ENCODE measurements at places on chromosomes 5 and 9. TPM values are rescaled to one million over a fixed set of nuclear protein-coding genes. Genes with fewer than 3 reads are reported as not detected.

UBAP1 gene
- 33.3 TPM for total RNA-seq

PCDHB2 gene
- 90.1 TPM for total RNA-seq

LCN12 gene
- not detected for total RNA-seq

PKN3 gene
- 4.2 TPM for total RNA-seq

DNA sequence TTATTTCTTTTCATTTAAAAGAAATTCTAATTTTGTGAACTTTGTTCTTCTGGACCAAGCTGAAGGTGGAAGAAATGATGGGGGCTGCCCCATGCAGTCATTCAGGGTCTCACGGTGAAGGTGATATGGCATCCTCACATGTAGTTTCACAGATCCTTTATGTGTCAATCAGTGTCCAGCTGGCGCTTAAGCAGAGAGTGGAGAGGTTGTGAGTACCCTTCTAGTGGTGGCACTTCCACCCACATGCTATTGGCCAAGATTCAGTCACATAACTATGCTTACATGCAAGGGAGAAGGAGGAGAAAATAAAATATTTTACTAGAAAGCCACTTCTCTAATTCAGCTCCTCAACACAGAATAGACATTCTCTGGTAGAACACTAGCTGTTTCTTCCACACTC, 34.7 kb downstream of the PLPPR1 start:
- no peaks in the 10 kb centered on the region for H3K4me1 ChIP-seq
- no peaks in the 10 kb centered on the region for H3K36me3 ChIP-seq
- H3K27me3 ChIP-seq, result peaks cover 3% of the 10 kb centered on the region
- H3K27ac ChIP-seq, result no peak overlapping the region
- DNase-seq, result no peak

- H3K36me3 ChIP-seq, result peaks cover 2% of the 10 kb centered on the region
- DNase-seq, result no peak
- H3K4me1 ChIP-seq, result peaks cover 33% of the 10 kb centered on the region
- H3K27me3 ChIP-seq, result no peaks in the 10 kb centered on the region
- H3K4me3 ChIP-seq, result no peak overlapping the region
- no peak overlapping the region for H3K27ac ChIP-seq
Observed at GRCh38 chr9:127116957-127117356, 5.5 kb downstream of the ANGPTL2 start.

- H3K27ac ChIP-seq, result no peak overlapping the region
- H3K4me1 ChIP-seq, result no peaks in the 10 kb centered on the region
- H3K36me3 ChIP-seq, result peaks cover 6% of the 10 kb centered on the region
Observed at GRCh38 chr9:126219166-126219565, 107.5 kb upstream of the MVB12B start.

GRCh38 chr5:175539936-175540335, 61.6 kb downstream of the SFXN1 start:
- no peaks in the 10 kb centered on the region for H3K4me1 ChIP-seq
- no peak overlapping the region for H3K27ac ChIP-seq
- H3K36me3 ChIP-seq, result peaks cover 2% of the 10 kb centered on the region
- DNase-seq, result no peak

- no peaks in the 10 kb centered on the region for H3K27me3 ChIP-seq
- peaks cover 48% of the 10 kb centered on the region for H3K4me1 ChIP-seq
- DNase-seq, result no peak
- no peak overlapping the region for H3K27ac ChIP-seq
Observed at GRCh38 chr9:104882566-104882965, 45.4 kb downstream of the ABCA1 start.

GRCh38 chr5:31225118-31225517, 31.6 kb downstream of the CDH6 start:
- H3K4me1 ChIP-seq, result peaks cover 50% of the 10 kb centered on the region
- peak overlapping the region; percentile 93 for H3K27ac ChIP-seq
- DNase-seq, result no peak
- H3K36me3 ChIP-seq, result peaks cover 16% of the 10 kb centered on the region

GRCh38 chr5:73625944-73626811, at the start of gene ARHGEF28:
Gene ARHGEF28, plus strand, starts transcription at chr5:73626196. Its CDS starts 58,656 bp downstream, at chr5:73684852.
- peak within 1 kb of the TSS; percentile 41 for H3K27ac ChIP-seq
- H3K4me1 ChIP-seq, result peaks cover 31% of the 10 kb centered on the region

GRCh38 chr9:137237759-137238726, 3.0 kb upstream of the TUBB4B start:
- no peak overlapping the region for H3K4me3 ChIP-seq
- H3K27me3 ChIP-seq, result no peaks in the 10 kb centered on the region
- DNase-seq, result no peak
- no peak overlapping the region for H3K27ac ChIP-seq

- H3K4me3 ChIP-seq, result no peak overlapping the region
- H3K27ac ChIP-seq, result no peak overlapping the region
- H3K4me1 ChIP-seq, result no peaks in the 10 kb centered on the region
- H3K27me3 ChIP-seq, result no peaks in the 10 kb centered on the region
- no peak for DNase-seq
Observed at GRCh38 chr9:107067739-107068416, 204.9 kb downstream of the ZNF462 start.

DNA sequence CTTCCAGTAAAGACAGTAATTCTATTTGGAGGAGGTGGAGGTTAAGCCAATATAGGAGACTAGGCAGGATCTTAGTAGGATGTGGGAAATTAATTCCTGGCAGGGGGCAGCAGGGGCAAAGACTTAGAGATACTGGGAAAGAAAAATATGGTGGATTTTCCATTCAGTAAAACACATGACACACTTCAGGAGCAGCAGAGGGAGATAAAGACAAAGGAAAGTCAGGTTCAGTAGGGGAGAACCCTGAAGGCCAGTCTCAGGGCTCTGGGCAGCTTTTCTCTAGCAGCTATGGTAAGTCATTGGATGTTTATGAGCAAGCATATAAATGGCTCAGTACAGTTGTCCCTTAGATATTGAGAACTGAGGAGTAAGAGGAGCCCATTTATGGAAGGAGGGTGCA, 105.5 kb downstream of the PJA2 start:
- H3K27ac ChIP-seq, result no peak overlapping the region
- no peak for DNase-seq

GRCh38 chr9:82961504-82962125, 101.3 kb downstream of the RASEF start:
- no peak overlapping the region for H3K4me3 ChIP-seq
- no peak for DNase-seq
- no peaks in the 10 kb centered on the region for H3K36me3 ChIP-seq
- H3K27ac ChIP-seq, result no peak overlapping the region
- H3K4me1 ChIP-seq, result no peaks in the 10 kb centered on the region
- peaks cover 14% of the 10 kb centered on the region for H3K27me3 ChIP-seq

- no peak for DNase-seq
- H3K4me1 ChIP-seq, result peaks cover 17% of the 10 kb centered on the region
- no peaks in the 10 kb centered on the region for H3K27me3 ChIP-seq
- no peak overlapping the region for H3K4me3 ChIP-seq
Observed at GRCh38 chr9:83431101-83432060, 106.8 kb downstream of the FRMD3 start.

GRCh38 chr5:128007939-128008338, 75.6 kb upstream of the SLC12A2 start:
- H3K4me3 ChIP-seq, result no peak overlapping the region
- no peak for DNase-seq

DNA sequence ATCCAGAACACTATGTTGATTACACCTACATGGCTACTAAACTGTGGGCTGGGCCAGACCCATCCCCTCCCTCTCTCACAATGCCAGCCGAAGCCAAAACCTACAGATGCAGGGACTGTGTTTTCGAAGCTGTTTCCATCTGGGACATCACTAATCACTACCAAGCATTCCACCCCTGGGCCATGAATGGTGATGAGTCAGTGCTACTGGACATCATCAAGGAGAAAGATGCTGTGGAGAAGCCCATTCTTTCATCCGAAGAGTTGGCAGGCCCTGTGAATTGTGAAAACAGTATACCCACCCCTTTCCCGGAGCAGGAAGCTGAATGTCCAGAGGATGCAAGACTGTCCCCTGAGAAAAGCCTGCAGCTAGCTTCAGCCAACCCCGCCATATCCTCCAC, 65.0 kb downstream of the ZNF462 start:
- no peak overlapping the region for H3K27ac ChIP-seq
- peaks cover 11% of the 10 kb centered on the region for H3K4me1 ChIP-seq
- no peak for DNase-seq
- no peaks in the 10 kb centered on the region for H3K27me3 ChIP-seq
- H3K36me3 ChIP-seq, result peaks cover 59% of the 10 kb centered on the region

GRCh38 chr9:37324261-37324683, 98.2 kb upstream of the GRHPR start:
- H3K4me3 ChIP-seq, result peak overlapping the region; percentile 33
- H3K27me3 ChIP-seq, result no peaks in the 10 kb centered on the region
- DNase-seq, result no peak
- H3K4me1 ChIP-seq, result peaks cover 18% of the 10 kb centered on the region
- H3K36me3 ChIP-seq, result peaks cover 4% of the 10 kb centered on the region
- H3K27ac ChIP-seq, result peak overlapping the region; percentile 76

GRCh38 chr5:756865-757345, 27.6 kb downstream of the ZDHHC11B start:
- H3K4me3 ChIP-seq, result no peak overlapping the region
- no peaks in the 10 kb centered on the region for H3K4me1 ChIP-seq
- H3K27me3 ChIP-seq, result peaks cover 19% of the 10 kb centered on the region
- H3K27ac ChIP-seq, result no peak overlapping the region
- H3K36me3 ChIP-seq, result no peaks in the 10 kb centered on the region

GRCh38 chr9:113523421-113524141, 60.1 kb downstream of the RGS3 start:
- no peak overlapping the region for H3K4me3 ChIP-seq
- peaks cover 74% of the 10 kb centered on the region for H3K4me1 ChIP-seq
- H3K27me3 ChIP-seq, result no peaks in the 10 kb centered on the region
- no peaks in the 10 kb centered on the region for H3K36me3 ChIP-seq
- no peak for DNase-seq

DNA sequence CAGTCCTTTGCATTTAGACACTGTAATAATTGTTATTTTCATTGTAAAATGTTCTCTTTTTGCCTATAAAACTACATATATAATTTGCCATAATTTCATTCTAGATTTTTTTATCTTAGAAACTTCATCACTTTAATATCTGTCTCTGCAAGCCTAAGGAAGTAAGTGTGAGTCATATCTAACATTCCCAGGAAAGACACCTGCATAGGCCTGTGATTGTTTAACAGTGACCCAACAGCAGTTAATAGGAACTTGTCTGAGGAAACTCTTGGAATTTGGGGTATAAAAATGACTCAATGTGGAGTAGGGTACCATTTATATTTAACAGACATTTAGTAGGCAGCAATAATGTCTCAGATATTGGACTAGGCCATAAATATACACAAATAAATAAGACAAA, 229.2 kb upstream of the FAM174A start:
- no peaks in the 10 kb centered on the region for H3K4me1 ChIP-seq
- no peak for DNase-seq
- no peak overlapping the region for H3K27ac ChIP-seq
- H3K27me3 ChIP-seq, result peaks cover 10% of the 10 kb centered on the region
- no peaks in the 10 kb centered on the region for H3K36me3 ChIP-seq
- no peak overlapping the region for H3K4me3 ChIP-seq

DNA sequence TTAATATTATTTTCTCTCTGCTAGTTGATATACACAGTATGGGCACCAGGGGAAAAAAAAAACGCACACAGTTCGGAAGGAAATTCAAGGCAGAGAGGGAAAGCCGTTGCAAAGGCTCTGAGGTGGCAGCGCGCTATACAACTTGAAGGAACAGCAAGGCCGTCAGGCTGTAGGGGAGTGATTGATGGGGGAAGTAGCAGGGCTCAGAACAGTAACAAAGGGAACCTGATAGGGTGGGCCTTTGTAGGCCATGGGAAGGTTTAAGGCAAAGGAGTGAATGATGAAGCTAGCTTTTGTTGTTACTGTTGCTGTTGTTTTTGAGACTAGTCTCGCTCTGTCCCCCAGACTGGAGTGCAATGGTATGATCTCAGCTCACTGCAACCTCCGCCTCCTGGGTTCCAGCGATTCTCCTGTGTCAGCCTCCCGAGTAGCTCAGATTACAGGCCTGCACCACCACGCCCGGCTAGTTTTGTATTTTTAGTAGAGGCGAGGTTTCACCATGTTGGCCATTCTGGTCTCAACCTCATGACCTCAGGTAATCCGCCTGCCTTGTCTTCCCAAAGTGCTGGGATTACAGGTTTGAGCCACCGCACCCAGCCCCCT, 27.0 kb downstream of the AQP7 start:
- peaks cover 5% of the 10 kb centered on the region for H3K36me3 ChIP-seq
- no peaks in the 10 kb centered on the region for H3K27me3 ChIP-seq
- H3K27ac ChIP-seq, result peak overlapping the region; percentile 75
- DNase-seq, result no peak

DNA sequence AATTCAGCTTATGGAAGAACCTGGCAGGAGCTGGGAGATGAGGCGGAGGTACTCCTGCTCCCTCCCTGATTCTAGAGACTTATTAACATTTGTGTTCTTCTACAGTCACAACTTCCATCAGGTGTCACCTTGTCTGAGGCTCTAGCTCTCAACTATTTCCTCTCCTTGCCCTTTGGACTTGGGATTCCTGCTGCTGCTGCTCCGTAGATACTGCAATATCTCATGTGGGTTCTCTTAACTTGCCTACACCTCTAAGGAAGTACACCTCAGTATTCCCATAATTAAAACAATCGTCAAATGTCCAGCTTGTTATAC, 21.2 kb downstream of the ANXA1 start:
- no peak overlapping the region for H3K4me3 ChIP-seq
- DNase-seq, result no peak
- no peaks in the 10 kb centered on the region for H3K27me3 ChIP-seq
- H3K36me3 ChIP-seq, result peaks cover 13% of the 10 kb centered on the region

DNA sequence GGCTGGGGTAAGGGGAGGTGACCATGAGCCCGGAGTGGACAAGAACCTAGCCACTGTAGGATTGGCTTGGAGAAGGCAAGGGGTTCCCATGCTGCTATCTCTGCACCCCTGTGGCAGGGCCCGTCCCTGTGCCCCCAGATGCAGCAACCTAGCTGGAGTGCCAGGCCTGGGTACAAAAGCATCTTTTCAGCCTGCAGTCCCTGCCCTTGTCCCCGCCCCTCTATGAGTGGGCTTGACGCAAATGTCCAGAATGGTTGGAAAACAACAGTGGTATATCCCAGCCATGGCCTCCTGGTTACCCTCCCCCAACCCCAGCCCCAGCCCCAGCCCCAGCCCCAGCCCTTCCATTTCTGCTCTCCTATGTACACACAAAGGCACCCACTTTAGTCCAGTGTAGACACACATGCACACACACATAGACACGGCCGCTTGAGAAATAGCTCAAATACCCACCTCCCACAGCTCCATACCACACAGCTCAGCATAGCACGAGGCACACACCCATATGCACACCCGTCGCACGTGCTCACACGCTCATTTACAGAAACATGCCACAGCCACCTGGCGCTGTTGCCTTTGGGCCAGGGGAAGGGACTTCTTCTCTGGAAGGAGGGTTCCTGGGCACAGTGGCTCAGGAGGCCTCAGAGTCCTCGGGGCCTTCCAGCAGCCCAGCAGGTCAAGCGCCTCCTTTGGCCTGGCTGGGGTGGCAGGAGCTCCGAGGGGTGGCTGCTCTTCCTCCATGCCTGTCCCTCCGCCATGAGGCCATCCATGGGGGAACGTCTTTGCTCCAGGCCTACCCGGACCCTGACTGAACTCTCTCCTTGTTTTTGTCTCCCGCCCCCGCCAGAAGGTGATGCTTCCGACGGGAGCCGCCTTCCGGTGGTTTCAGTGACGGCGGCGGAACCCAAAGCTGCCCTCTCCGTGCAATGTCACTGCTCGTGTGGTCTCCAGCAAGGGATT, 34.1 kb downstream of the CXXC5 start:
- H3K4me1 ChIP-seq, result peaks cover 76% of the 10 kb centered on the region
- H3K36me3 ChIP-seq, result peaks cover 35% of the 10 kb centered on the region
- peak overlapping the region; percentile 15 for H3K27ac ChIP-seq
- no peak for DNase-seq
